ENCODE measurements at places on chromosomes 12 and 14.

DNA sequence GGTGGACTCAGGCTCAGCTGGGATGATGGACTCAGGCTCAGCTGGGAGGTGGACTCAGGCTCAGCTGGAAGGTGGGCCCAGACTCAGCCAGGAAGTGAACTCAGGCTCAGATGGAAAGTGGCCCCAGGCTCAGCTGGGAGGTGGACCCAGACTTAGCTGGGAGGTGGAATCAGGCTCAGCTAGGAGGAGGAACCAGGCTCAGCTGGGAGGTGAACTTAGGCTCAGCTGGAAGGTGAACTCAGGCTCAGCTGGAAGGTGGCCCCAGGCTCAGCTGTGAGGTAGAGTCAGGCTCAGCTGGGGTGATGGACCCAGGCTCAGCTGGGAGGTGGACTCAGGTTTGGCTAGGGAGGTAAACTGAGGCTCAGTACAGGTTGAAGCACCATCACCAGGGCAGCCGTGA is 21.8 kb upstream of the C14orf180 start:
- no peak for DNase-seq

GRCh38 chr12:85807730-85808129 is 28.5 kb downstream of the RASSF9 start:
- DNase-seq = no peak

- DNase-seq = no peak
Observed at GRCh38 chr12:25812295-25812694, 146.2 kb upstream of the RASSF8 start.

GRCh38 chr14:93100570-93100969 is 15.2 kb downstream of the ITPK1 start:
- no peak for DNase-seq

- DNase-seq = no peak
Observed at GRCh38 chr12:19404242-19404880, 34.9 kb upstream of the AEBP2 start.

DNA sequence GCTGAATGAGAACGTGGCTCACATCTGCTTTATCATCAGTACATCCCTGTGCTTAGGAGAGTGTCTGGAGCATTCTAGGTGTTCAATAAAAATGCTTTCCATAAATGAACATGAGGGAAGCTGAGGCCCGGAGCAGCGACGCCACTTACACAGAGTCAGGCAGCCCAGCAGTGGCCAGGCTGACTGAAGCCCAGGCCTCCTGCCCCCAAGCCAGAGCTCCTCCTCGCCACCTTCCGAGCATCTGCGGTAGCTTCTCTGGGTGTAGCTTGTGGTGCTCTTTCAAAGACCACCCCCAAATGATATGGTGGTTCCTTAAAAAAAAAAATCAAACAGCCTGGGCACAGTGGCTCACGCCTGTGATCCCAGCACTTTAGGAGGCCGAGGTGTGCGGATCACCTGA is 88.8 kb downstream of the FBXL14 start:
- DNase-seq = no peak

- no peak for DNase-seq
Observed at GRCh38 chr14:62778852-62779251, 266.4 kb downstream of the KCNH5 start.

DNA sequence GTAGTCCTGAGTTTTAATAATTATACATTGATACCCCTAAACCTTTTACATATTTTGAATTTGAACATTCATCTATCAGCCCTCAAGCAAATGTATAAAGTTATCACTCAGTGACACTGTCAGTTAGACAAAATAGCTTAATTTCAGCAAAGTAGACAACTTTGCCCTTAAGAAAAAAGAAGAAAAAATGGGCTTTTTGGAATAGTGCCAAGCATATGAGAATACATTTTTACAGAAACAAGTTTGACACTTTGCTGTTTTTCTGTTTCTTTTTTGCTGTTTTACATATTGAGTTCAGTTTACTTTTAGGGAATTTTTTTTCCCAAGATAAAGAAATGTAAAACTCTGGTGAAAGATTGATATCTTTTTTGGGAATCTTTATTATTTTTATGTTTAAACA is 14.3 kb downstream of the TBK1 start:
- no peak for DNase-seq

DNA sequence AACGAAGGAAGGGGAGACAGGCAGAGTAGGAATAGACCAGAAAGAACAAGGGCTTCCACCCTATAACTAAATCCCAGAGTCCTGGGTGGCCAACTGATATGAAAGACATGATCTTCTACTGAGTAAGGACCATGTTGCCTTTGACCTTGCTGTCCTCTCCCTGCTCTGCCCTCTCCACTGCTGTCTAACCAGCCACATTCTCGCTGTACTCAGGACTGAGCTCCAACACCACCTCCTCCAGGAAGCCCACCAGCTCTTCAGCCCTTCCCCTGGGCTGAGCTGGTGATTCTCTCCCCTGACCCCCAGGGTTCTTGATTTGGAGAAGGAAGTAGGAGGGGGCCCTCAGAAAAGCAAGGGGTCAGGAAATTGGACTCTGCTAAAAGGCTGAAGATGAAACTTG is 159.2 kb downstream of the DICER1 start:
- DNase-seq = no peak

DNA sequence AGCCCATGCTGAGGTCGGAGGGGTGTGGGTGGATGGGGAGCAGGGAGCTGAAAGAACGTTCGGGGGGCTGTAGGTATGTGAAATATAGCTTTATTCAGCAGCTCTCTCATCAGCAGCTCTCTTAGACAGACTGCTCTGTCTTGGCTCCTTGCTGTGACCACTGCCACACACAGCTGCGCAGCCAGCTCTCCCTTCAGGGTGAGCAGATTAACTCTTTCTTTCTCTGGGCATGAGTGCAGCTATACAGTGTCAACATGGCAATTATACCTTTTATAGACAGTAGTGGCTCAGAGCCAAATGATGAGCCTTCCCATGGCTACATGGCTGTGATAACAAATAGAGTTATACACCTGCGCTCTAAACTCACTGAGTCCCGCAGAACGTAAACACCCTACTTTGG is 137.7 kb upstream of the NEDD1 start:
- DNase-seq = no peak

- no peak for DNase-seq
Observed at GRCh38 chr14:39617537-39617936, 185.3 kb upstream of the FBXO33 start.

- DNase-seq = no peak
Observed at GRCh38 chr12:89650239-89650638, 58.4 kb downstream of the ATP2B1 start.

GRCh38 chr12:89781946-89782550 is 73.4 kb upstream of the ATP2B1 start:
- DNase-seq = no peak

- DNase-seq = no peak
Observed at GRCh38 chr12:120470150-120470784, 719 bp upstream of the SRSF9 start.

DNA sequence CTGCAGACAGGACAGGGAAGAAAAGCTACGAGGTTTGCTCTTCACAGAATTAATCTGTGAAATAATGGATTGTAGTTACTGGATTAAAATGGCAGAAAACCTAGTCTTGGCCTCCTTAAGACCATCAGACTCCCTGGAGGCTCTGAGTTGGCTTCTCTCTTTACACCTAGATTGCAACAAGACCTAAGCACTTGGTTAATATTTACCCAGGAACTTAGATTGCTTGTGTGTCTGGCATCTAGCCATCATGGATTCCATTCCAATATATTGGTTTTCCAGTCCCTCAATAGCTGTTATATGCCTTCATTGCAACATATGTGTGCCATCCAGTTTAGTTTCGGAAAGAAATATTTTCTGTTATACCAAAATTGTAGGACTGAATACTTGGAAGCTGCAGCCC is 1.9 kb upstream of the GTF2A1 start:
- DNase-seq = no peak

DNA sequence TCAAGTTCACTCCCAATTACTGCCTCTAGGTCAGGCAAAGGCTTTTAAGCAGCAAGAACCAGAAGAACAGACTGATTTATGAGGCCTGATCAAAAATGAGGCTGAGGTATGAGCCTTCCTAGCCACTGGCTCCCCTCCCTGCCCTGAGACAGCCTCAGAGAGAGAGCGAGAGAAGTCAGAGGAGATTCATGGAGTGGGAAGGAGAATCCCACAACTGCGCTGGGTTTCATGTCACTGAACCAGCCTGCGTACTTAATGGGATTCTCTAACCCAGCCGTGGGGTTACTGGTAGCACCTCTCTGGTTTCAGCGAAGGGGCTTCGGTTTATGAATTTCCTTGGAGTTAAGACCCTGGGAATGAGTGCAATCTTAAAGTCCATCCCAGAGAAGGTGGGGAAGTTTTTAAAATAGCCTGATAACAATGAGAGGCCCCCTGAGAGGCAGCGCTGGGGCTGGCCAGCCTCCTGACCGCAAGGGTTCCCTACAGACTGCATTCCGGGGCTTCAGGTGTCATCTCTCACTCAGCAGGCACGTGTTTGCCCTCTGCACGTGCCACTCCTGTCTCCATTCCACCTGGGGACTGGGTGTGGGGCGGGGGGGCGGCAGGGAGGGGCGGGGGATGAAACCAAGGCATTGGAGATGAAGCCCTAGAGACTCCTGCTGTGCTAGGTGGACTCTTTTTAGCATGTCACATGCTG is 6.1 kb upstream of the GPRC5A start:
- DNase-seq = no peak

GRCh38 chr12:2332947-2333346 is 280.2 kb downstream of the CACNA1C start:
- DNase-seq = peak; percentile 37

- DNase-seq = no peak
Observed at GRCh38 chr12:106113824-106114446, 24.8 kb downstream of the NUAK1 start.

- no peak for DNase-seq
Observed at GRCh38 chr12:131892711-131893604, 1.5 kb upstream of the ULK1 start.

DNA sequence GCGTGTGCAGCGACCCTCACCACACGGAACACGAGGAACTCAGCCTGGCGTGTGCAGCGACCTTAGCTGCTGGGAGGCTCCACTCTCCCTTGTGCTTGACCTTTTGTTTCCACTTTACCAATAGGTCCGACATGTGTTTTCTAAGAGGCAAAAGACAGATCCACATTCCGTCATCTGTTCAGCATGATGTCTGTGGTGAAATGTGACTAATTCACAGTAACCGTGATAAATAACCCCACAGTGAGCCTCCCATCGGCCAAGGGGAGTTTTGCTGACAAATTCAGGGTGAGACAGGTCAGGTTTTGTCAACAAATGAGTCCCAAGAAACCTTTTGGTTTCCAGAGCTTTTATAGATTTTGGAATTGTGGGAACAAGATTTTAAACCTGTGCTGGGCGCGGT is 55.9 kb downstream of the MOK start:
- no peak for DNase-seq

DNA sequence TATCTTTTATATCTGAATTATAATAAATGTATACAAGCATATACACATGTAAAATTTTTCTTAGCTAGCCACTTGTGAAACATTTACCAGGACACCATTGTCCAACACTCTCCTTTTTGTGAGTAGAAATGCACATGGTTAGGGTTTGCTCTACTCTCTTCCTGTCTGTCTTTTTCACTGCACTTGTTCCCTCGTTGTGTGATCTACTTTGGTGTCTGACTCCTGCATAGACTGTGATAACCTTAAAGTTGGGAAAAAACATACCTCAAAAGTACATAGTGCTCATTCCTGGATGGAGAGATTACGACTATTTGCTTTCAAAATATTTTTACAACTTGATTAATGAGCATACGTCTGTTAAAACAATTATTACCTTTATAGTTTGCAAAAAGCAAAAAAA is 294.1 kb upstream of the FLRT2 start:
- DNase-seq = no peak

DNA sequence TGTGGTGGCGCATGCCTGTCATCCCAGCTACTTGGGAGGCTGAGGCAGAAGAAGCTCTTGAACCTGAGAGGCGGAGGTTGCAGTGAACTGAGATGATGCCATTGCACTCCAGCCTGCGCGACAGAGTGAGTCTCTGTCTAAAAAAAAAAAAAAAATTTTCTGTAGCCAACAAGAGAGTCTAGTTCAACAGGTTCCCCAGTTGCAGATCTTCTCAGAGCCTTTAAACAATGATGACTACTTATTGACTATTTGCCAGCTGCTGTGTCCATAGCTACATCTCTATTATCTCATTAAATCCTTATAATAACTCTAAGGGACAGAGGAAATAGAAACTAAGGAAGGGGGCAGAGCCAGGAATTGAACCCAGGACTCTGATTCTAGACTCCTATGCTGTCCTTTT is 15.2 kb upstream of the MYL2 start:
- no peak for DNase-seq

- DNase-seq = peak; percentile 66
Observed at GRCh38 chr14:32588448-32589320, 259.6 kb downstream of the AKAP6 start.

DNA sequence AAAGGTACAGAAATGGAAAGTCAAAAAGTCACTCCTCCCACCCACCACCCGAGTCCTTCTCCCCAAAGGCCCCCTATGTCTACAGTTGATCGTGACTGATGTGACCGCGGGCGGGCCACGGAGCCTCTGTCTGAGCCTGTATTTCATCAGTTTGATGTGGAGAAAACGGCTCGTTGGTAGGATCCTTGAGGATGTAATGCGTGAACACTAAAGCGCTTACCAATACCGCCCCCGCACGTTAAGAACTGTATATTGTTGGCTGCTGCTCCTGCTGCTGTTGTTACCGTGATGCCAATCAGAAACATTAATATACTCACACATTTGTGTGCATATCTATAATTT is 24.6 kb upstream of the UBC start:
- peak; percentile 87 for DNase-seq

DNA sequence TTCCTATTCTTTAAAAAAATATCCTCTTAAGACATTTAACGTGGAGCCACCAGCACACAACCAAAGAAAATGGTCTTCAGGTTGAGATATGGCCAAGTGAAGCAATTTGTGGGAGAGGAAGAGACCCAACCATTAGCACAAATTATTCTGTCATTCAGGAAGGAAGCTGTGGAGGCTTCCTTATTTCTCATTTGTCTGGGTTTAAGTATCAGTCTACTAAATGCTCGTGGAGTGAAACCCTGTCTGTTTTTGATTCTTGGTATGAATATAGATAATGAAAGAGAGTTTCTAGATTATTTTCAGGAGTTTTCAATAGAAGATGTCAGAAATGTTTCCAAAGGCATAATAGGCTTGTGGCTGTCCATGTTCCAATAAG is 125.1 kb downstream of the GPR65 start:
- DNase-seq = no peak

- no peak for DNase-seq
Observed at GRCh38 chr14:59308086-59308485, 119.6 kb downstream of the DAAM1 start.

DNA sequence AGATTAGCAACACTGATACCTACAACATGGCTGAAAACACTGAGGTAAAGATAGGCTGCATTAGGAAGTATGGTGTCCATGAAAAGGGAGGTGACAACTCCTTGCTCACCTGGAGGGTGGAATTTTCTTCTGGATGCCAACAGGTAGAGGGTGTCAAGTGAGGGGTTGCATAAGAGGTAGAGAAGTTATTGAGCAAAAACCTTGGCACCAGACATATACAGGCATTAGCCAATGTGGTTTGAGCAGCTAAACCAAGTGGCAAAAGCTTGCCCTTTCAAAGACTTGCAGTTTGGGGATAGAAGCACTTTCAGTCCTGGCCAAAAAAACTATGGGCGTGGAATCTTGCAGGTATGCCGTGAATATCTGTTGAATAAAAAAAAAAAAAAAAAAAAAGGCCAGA is 3.8 kb downstream of the RITA1 start:
- DNase-seq = no peak

GRCh38 chr12:108107293-108107692 is 21.8 kb upstream of the WSCD2 start:
- no peak for DNase-seq

Data from suppressor macrophage treated with lipopolysaccharide for 4 hours (primary cell).